Activated CD4-positive, alpha-beta T cell treated with anti-CD3 and anti-CD28 coated beads, Interleukin-2, amount 10 ng/mL, durations not matched to agents 7 days and 5 days (primary cell): ENCODE measurements at places on chromosomes 1 and 21.

DNA sequence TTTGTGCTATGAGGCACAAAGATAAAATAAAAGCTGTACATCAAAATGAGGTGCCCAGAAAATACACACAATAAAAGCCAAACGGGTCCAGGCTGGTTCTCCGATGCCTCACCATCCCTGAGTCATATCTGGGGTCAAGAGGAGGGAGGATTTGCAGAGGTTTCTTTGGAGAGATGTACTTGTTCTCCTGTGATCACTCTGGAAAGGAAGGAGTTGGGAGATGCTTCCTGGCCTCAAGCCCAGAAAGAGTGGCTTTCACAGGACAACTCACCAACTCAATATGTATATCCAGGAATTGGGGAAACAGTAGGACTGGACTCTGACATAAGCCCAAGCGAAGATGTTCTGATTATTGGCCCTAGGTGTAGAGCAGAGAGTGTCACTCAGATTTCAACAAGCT is 51.9 kb downstream of the DIPK1A start:
- H3K4me3 ChIP-seq: no peak overlapping the region
- DNase-seq: no peak
- H3K36me3 ChIP-seq: peaks cover 39% of the 10 kb centered on the region

GRCh38 chr1:50570066-50570468 is 146.8 kb upstream of the DMRTA2 start:
- H3K36me3 ChIP-seq: peaks cover 9% of the 10 kb centered on the region
- H3K27me3 ChIP-seq: no peaks in the 10 kb centered on the region
- H3K27ac ChIP-seq: no peak overlapping the region
- H3K4me3 ChIP-seq: no peak overlapping the region

GRCh38 chr1:78911956-78912880 is 94.3 kb downstream of the ADGRL4 start:
- H3K4me3 ChIP-seq: no peak overlapping the region
- H3K27me3 ChIP-seq: no peaks in the 10 kb centered on the region
- H3K4me1 ChIP-seq: no peaks in the 10 kb centered on the region
- no peaks in the 10 kb centered on the region for H3K36me3 ChIP-seq
- no peak for DNase-seq

- H3K4me1 ChIP-seq: peaks cover 14% of the 10 kb centered on the region
- H3K4me3 ChIP-seq: no peak overlapping the region
- peaks cover 11% of the 10 kb centered on the region for H3K36me3 ChIP-seq
- no peaks in the 10 kb centered on the region for H3K27me3 ChIP-seq
- DNase-seq: no peak
Observed at GRCh38 chr1:21157054-21157453, 19.6 kb downstream of the EIF4G3 start.

DNA sequence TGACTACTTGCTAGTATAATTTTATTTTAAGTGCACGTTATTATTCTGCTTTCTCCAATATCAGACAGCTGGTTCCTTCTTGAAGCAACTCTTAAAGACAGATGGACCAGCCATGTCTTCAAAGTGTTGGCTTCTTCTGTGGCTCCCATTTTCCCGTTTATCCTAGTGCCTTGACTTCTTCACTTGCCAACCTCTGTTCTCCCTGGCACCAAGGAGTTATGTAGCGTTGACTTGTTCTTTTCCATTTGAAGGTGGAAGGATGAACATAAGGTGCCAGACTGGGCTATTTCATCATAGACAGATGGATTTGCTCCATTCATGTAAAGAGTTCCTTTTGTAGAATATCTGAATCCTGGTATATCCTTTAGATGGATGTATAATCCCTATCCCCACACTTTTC is 260.6 kb downstream of the DISC1 start:
- DNase-seq: no peak
- no peak overlapping the region for H3K4me3 ChIP-seq
- no peak overlapping the region for H3K27ac ChIP-seq
- H3K27me3 ChIP-seq: no peaks in the 10 kb centered on the region
- no peaks in the 10 kb centered on the region for H3K4me1 ChIP-seq
- H3K36me3 ChIP-seq: peaks cover 3% of the 10 kb centered on the region

- H3K4me3 ChIP-seq: no peak overlapping the region
- H3K27me3 ChIP-seq: peaks cover 4% of the 10 kb centered on the region
- H3K4me1 ChIP-seq: no peaks in the 10 kb centered on the region
- no peaks in the 10 kb centered on the region for H3K36me3 ChIP-seq
- H3K27ac ChIP-seq: no peak overlapping the region
Observed at GRCh38 chr1:44377925-44378784, 23.1 kb upstream of the ERI3 start.

- H3K27me3 ChIP-seq: no peaks in the 10 kb centered on the region
- H3K4me3 ChIP-seq: no peak overlapping the region
- no peak overlapping the region for H3K27ac ChIP-seq
- H3K36me3 ChIP-seq: peaks cover 52% of the 10 kb centered on the region
Observed at GRCh38 chr1:8497210-8497819, 179.4 kb downstream of the SLC45A1 start.

DNA sequence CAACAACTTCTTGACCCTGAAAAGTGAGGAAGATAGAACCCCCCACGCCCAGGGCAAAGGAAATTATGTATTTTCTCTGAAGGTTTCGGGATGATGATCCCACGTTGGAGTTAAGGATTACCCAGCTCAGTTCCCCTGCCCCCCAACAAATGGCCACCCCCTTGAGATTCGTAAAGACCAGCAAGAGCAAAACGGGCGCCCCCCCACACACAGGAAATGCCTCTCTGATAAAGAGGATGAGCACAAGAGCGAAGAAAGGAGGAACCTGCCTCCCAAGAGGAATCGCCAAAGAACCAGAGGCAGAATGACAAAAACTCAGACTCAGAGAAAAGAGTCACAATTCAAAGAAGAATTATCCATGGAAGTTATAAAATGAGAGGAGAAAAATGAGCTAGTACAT is 576.9 kb downstream of the MATN1 start:
- no peaks in the 10 kb centered on the region for H3K36me3 ChIP-seq
- H3K27ac ChIP-seq: no peak overlapping the region
- no peaks in the 10 kb centered on the region for H3K4me1 ChIP-seq
- H3K4me3 ChIP-seq: no peak overlapping the region
- H3K27me3 ChIP-seq: no peaks in the 10 kb centered on the region
- DNase-seq: no peak

DNA sequence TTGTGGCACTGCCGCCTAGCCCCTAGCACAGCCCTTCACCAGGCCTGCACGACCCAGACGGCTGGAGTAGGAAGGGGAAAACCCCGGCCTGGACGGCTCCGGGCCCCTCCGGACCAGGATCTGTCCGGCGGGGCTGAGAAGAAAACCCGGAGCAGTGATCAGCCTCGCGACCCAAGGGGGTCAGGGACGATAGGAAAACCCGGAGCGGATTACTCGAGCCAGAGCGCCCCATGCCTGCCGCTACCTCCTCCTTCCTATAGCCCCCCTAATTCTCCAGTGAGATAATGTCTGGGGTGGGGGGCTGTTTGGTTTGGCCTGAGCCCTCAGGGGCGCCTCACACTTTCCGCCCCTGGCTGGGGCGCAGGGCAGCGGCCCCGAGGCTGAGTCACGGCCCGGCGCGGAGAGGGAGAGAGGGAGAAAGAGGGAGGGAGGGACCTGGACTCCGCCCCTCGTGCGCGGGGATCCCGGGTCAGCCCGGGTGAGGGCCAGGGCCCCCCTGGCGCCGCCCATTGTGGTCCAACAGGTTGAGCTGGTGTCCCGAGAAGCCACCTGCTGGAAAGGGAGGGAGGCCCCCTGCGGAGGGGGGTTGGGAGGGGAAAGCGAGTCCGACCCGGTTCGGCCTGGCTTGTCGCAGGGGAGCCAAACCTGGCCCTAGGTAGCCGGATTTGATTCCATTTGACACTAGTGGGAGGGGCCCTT is 1.7 kb upstream of the ZBTB7B start:
- H3K27ac ChIP-seq: peak overlapping the region; percentile 91
- peak overlapping the region; percentile 93 for H3K4me3 ChIP-seq
- H3K27me3 ChIP-seq: no peaks in the 10 kb centered on the region
- H3K36me3 ChIP-seq: peaks cover 10% of the 10 kb centered on the region
- H3K4me1 ChIP-seq: peaks cover 51% of the 10 kb centered on the region

- no peak overlapping the region for H3K27ac ChIP-seq
- H3K27me3 ChIP-seq: peaks cover 2% of the 10 kb centered on the region
- H3K4me3 ChIP-seq: no peak overlapping the region
- DNase-seq: no peak
Observed at GRCh38 chr21:36532769-36533467, 53.0 kb upstream of the CLDN14 start.

DNA sequence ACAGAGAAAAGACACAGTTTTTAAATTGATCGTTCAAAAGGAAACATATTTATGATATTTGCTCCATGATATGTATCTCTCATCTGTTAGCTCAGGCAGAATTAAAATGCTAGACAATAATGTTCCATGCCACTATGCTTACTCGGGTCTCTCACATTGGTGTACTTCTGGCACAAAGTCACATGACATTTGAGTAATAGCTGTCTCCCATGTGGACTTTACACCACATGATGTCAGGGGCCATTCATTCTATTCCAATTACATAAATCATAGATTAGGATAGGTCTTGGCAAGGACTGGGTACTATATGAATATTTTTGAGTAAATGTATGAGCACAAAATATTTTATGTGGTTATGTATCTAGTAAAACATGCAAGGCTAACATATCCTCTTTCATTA is 648.4 kb downstream of the PLA2G4A start:
- H3K27ac ChIP-seq: no peak overlapping the region
- H3K27me3 ChIP-seq: no peaks in the 10 kb centered on the region
- H3K4me1 ChIP-seq: no peaks in the 10 kb centered on the region
- H3K4me3 ChIP-seq: no peak overlapping the region

GRCh38 chr1:207999972-208000371 is 89.0 kb upstream of the CD34 start:
- H3K27me3 ChIP-seq: peaks cover 3% of the 10 kb centered on the region
- no peaks in the 10 kb centered on the region for H3K36me3 ChIP-seq
- H3K27ac ChIP-seq: no peak overlapping the region
- DNase-seq: no peak

GRCh38 chr21:44637018-44637850 is at the start of gene KRTAP10-10:
KRTAP10-10 (plus strand) TSS chr21:44637356; CDS start chr21:44637418, 62 bp downstream.
- H3K4me3 ChIP-seq: no peak within 1 kb of the TSS
- H3K27me3 ChIP-seq: peaks cover 13% of the 10 kb centered on the region
- no peaks in the 10 kb centered on the region for H3K4me1 ChIP-seq
- peaks cover 3% of the 10 kb centered on the region for H3K36me3 ChIP-seq
- peak within 1 kb of the TSS; percentile 7 for H3K27ac ChIP-seq
- no peak for DNase-seq

DNA sequence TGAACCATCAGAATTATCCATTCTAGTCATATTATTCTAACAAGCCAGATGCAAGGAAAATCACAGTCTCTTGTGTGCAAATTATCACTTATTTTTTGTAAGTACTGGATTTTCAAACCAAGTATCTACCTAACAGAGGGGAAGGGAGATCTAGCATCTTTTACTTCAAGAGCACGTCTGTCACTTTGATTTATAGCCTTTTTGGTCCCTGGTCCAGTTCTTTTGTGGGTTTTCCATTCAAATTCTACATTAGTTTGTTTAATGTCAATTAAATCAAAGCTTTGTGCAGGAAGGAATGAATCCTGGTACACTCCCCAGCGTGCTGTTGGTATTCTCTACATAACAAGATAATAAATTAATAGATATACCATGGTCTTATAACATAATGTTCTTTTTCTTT is 43.6 kb downstream of the ERG start:
- no peak for DNase-seq
- no peak overlapping the region for H3K27ac ChIP-seq
- H3K4me1 ChIP-seq: no peaks in the 10 kb centered on the region

DNA sequence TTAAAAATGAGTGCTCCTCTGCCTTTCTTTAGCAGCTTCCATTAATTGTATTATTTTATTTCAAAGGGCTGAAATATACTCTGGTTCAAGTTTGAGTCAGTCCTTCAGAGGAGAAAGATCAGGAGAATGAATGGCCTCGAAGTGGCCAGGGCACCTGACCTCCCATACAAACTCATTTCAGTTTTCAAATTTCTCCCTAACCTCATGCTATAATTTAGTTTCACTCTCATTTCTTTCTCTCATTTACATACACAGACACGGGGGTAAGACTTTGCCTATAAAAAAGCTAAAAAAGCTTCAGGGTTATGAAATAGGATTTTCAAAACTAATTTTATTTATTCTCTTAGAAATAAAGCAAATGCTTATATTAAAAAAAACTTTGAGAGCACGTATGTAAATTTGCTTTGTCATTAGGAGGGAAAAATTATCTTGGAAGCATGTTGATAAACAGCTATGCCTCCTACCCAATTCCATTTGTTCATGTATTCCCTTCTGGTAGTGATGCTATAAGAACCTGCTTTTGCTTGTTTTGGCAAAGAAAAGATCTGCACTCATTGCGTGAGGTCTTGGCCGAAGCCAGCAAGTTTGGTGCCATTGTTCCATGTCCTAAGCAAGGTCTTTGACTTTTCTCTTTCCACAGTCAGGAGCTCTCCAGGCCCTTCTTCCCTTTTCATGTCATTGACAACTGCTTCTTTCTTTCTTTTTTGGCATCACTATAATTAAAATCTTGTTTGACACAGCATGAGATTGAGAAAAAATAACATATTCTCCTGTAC is 80.4 kb upstream of the LRRC53 start:
- no peak overlapping the region for H3K4me3 ChIP-seq
- H3K27ac ChIP-seq: no peak overlapping the region
- no peak for DNase-seq
- no peaks in the 10 kb centered on the region for H3K27me3 ChIP-seq

DNA sequence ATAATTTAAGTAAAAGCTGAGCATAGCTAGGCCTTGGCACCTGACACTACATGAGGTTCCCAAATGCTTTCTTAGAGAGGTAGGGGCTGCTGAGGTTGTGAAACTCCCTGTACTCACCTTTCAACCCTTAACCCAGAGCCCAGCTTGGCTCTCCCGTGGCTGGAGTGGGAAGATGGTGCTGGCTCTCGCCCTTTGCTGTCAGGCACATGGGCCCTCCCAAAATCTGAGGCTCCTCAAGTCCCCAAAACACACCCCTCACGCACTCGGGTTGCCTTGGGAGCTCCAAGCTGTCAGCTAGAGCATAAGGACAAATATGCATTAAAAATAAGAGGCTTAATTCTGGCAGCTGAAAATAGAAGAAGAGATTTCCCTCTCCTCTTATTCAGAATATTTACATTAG is 46.7 kb upstream of the PLPPR4 start:
- H3K4me3 ChIP-seq: no peak overlapping the region
- H3K27ac ChIP-seq: no peak overlapping the region
- H3K36me3 ChIP-seq: no peaks in the 10 kb centered on the region
- H3K4me1 ChIP-seq: no peaks in the 10 kb centered on the region
- DNase-seq: no peak
- no peaks in the 10 kb centered on the region for H3K27me3 ChIP-seq

- H3K4me1 ChIP-seq: peaks cover 42% of the 10 kb centered on the region
- peaks cover 6% of the 10 kb centered on the region for H3K27me3 ChIP-seq
- no peaks in the 10 kb centered on the region for H3K36me3 ChIP-seq
- no peak overlapping the region for H3K4me3 ChIP-seq
- peak overlapping the region; percentile 78 for H3K27ac ChIP-seq
Observed at GRCh38 chr1:117572546-117572945, 33.3 kb upstream of the TENT5C start.

DNA sequence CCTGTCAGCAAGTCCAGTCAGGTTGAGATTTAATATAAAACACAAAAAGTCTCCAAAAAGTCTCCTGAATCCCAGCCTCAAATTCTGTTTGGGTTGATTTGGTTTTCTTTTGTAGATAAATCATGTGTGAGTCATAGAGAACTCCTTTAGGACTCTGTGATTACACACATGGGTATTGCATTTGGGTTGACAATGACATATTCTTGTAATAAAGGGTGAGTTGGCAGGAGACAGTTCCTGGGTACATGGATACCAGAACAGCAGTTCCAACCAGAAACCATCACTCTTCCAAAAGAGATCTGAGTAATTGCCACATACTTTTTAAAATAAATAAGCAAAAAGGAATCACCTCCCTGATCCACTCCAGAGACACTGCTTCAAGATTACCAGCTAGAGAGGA is 8.9 kb downstream of the CR2 start:
- peaks cover 33% of the 10 kb centered on the region for H3K4me1 ChIP-seq
- peaks cover 5% of the 10 kb centered on the region for H3K36me3 ChIP-seq
- H3K27me3 ChIP-seq: peaks cover 9% of the 10 kb centered on the region
- H3K27ac ChIP-seq: no peak overlapping the region
